ENCODE measurements at places on chromosomes 6 and 20. TPM values are rescaled to one million over a fixed set of nuclear protein-coding genes. Genes with fewer than 3 reads are reported as not detected.

GRCh38 chr20:7378864-7379605 is 561.2 kb downstream of the HAO1 start:
- no peak for DNase-seq

- no peak for DNase-seq
These were observed 51.4 kb upstream of the GMDS start for GRCh38 chr6:2296781-2297180.

DNA sequence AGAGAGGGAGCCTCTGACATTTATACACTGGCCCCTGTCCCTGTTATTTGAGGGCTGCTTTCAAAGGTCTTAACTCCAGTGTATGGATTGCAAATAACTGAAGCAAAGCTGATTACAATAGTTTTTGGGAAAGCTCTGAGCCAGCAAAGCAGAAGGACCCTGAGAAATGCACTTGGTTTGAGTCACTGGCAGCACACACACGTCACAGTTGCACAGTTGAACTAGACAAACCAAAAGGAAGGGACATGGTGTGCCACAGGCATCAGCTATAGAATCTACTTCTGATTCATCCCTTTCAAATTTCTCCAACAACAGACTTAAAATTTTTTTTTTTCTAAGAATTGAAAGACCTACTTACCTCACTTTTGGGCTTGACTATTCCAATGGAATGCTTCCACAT is 56.4 kb downstream of the SNRNP48 start:
- DNase-seq: no peak

- no peak for DNase-seq
These were observed 2.0 kb downstream of the FNDC1 start for GRCh38 chr6:159170999-159171712.

PLAGL1 gene
- 31.3 TPM for total RNA-seq

DNA sequence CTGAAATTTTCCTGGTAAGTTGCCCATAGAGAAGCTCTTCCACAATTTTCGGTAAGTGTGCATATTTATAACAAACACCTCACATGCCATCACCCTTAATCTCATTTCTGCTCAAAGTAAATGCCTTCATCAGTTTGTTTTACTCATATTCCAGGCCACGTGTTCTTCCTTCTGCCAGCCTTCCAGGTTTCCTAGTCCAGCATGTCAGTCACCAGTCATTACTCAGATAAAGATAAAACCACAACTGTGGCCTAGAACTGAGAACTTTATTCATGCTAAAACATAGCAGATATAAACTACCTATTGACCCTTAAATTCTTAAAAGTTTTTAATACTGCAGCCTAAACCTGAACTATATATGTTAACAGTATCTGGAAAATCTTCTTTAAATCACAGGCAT is 149.5 kb upstream of the SLC22A16 start:
- DNase-seq: no peak

- no peak for DNase-seq
These were observed 226.3 kb upstream of the SMLR1 start for GRCh38 chr6:130600880-130601341.

DNA sequence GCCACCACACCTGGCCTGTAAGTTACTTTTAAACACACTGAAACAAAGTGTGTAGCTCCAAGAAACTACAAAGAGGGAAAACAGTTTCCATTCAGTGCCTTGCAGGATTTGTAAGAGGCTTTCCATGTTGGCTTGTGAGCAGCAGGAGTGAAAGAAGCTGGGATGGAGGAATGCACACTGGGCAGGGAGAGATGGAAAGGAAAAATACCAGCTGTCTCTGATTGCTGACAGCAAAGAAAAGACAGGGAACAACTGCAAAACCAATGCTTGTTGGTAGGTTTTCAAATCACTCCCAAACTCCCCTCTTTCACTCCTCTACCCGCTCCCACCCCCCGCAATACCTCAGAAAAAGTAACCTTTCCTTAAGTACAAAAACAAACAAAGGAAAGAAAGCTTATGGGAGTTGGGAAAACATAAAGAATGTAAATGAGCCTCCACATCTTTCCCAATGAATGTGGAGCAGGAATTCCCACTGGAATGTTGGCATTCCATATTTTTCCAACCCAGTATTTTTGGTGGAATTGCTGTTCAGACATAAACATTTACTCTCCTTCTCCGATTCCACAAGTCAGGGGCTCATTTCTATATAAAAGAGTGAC is 166.1 kb downstream of the THBS2 start:
- no peak for DNase-seq

GRCh38 chr20:18276821-18277220 is 11.5 kb upstream of the ZNF133 start:
- peak; percentile 80 for DNase-seq

DNA sequence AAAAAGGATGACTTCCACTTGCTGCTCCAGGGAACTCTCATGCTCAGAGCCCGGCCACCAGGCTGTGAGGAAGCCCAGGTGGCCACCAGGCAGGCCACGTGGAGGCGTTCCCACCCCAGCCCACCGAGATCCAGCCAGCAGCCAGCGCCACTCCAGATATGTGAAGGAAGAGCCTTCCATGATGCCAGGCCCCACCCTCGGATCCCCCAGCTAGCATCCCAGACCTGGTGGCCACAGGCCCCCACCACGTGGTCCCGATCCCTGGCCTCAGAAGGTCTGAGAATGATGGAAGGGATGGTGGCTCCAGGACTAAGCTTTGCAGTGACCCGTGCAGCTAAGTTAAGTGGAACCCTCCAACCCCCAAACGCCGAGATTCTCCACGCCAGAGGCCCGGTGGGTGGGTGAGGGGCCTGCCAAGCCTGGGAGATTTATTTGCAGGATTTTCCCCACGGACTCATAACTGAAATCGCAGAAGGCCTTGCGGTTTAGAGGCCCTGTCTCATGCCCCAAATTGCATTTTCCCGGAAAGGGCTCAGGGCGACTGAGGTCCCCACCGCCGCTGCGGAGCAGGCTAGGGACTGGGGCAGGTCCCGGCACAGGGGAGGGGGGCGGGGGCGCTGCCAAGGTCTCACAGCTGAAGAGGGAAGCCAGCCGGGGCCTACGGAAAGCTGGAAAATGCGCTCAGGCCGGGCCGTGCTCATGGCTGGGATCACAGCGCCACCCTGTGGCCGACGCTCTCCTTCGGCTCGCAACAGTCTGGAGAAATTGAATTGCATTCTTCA is 31.1 kb upstream of the CST7 start:
- DNase-seq: peak; percentile 88

DNA sequence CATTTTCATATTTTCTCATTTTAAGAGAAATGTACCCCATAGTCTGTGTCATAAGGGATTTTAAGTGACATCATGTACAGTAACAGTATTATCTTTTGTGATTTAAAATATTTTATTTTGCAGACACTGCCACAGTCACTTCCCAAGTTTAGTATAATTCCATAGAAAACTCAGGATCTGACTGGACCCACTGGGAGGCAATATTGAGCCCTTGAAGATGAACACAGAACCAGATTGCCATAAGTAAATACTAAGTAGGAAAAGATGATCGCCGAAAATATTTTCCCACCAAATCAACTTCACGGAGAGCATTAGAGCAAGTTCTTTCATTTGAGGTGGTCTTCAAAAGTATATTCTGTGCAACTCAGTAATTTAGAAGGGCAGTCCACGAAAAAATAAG is 17.6 kb upstream of the PKHD1 start:
- no peak for DNase-seq

E2F1 gene
- 19.9 TPM for total RNA-seq

DNA sequence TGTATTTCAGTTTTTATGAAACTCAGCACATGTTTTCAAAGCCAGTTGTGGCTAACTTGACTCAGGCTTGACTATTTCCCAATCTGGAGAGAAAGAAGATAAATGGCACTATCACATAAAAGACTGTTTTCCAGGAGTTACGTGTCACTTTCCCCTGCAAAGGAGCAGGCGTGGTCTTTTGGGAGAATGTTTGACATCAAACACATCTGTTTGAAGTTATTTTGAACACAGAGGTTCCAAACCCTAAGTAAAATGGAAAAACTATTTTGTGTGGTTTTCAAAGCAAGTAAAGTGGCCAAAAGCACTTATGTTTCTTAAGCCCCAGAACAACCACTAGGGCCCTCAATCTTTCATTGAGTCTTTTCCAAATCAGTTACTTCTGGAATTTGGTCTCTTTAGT is 89.7 kb downstream of the FOXF2 start:
- no peak for DNase-seq

PARD6B gene
- total RNA-seq: 17.0 TPM

BANF2 gene
- 29.5 TPM for total RNA-seq

HTR1B gene
- total RNA-seq: 2.5 TPM

- DNase-seq: no peak
These were observed 98.6 kb downstream of the HIVEP1 start for GRCh38 chr6:12110523-12111362.

DNA sequence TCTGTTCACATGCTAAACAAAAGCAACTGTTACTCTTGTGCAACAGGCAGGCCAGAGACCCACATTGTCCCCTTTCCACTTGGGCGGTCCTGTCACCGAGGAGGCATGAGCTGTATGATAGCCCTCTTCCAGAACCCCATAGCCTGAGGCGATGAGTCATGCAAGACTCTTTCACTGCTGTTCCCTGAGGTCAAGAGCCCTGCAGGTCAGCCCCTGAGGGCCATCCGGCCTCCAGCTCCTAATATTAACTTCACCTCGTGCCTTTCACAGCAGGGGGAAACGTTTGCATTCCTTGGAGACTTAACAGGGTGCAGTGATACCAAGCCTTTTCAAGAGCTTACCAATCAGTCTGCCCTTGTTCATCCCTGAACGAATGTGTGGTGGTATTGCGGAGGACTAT is 253.3 kb upstream of the ECI2 start:
- DNase-seq: no peak

DNA sequence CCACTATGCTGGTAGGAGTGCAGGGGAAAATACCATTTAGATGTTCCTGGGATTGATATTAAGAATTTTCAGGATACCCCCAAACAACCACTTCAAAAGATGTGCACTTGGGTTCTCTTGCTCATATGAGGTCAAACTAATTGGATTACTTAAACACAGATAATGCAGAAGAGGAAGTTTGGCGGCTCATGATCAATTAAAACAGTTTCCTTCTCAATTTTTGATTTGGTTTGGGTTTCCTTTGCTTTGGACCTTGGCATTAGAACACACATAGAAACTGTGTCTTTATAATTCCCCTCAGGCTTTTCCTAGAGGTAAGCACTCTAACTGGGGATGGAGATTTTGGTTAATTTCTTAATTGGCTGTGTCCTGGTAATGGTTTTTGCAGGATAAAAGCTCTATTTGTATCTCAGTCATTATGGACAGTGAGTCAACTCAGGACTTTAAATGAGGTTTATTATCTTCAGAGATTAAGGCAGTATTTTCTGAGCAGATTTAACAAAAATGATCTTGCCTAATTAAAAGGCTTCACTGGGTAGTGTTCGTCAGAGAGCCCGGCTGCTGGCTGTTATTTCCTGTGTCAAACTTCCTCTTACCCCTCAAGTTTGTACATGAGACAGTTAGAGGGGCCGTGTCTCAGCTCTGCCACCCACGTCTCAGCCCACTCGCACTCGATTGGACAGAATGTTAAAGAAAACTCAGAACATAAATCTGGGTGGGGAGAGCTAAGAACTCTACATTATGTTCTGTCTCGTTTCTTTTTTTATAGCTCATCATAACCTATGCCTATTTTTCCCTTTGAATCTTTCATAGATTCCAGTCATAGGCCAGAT is 50.3 kb upstream of the PREP start:
- no peak for DNase-seq

DNA sequence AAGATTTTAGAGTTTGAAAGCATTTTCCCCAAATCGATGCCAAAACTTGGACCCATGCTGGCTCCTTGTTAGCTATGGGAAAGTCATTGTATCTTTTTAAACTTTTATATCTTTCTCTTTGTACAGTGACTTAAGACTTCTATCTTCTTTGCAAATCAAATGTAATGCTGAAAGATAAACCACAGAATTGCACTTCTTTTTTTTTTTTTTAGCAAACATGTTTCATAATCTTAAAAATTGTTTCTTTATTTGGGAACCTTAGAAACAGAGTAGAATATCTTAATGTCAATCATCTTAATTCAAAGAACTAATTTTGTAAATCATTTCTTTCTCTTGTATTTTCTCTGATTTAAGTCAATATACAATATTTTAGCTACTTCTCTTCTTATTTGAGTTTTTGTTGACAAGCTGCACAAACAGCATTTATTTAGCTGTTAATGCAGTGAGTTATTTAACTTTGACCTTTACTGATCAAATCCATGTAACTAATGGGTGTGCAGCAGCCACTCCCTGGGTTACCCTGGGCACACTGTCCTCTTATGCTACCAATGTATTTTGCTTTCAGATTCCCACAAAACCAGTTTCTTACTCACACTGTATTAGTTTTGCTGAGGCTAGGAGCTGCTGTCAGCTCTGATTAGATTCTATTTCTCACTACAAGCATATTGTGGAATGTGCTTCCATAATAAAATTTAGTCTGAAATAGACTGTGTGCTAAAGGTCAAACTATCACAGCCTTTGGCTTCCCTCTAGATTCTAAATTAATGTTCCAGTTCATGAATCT is 279.6 kb downstream of the ADGB start:
- no peak for DNase-seq

GRCh38 chr6:107473660-107474059 is 14.3 kb upstream of the PDSS2 start:
- DNase-seq: no peak

DNA sequence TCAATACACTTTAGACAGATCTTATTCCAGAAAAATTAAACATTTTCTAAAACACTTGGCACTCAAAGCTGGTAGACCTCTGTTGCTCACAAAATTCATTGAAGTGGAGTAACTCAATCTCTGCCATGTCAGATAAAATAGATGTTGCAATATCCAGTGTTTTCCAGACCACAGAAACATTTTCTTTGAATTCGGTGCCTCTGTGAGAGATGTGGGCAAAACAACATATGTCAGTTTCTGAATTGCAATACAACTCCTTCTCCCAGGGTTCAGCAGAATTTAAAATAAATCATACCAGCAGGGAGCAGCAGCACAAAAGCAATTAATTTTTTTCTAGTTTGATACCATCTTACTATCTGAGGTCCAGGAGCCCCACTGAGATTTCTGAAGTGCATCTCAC is 11.3 kb upstream of the PKHD1 start:
- no peak for DNase-seq

SLC22A2 gene
- 0.99 TPM for total RNA-seq

GRCh38 chr6:21598674-21599023 is 5.1 kb downstream of the SOX4 start:
- DNase-seq: no peak

MCHR2 gene
- total RNA-seq: not detected

DNA sequence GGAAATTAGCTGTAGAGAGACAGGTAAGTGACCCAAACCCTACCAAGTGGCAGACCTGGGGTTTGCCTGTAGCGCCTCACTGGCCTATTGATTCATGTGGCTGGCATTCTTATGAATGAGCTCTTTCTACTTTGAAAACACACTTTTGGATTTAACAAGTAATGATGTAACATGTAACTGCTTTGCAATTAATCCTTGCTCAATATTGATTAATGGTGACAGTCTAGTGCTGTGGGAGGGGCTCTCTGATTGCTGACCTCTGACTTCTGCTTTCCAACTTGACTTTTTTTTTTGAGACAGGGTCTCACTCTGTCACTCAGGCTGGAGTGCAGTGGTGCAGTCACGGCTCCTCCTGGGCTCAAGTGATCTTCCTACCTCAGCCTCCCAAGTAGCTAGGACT is 82.7 kb downstream of the TIAM2 start:
- DNase-seq: no peak

- no peak for DNase-seq
These were observed 16.7 kb downstream of the KCTD20 start for GRCh38 chr6:36459501-36459900.
